CD4-positive, alpha-beta memory T cell (primary cell): ENCODE measurements at places on chromosomes 5 and 9. TPM values are rescaled to one million over a fixed set of nuclear protein-coding genes. Genes with fewer than 3 reads are reported as not detected.

Gene HACD4
- 5.3 TPM for polyA plus RNA-seq

Gene ARID3C
- polyA plus RNA-seq = not detected

Gene ALDH1B1
- 10.5 TPM for polyA plus RNA-seq

Gene DNAJC25
- polyA plus RNA-seq = 2.6 TPM

Gene INSL4
- polyA plus RNA-seq = not detected

Gene NRARP
- polyA plus RNA-seq = not detected

Gene ADAMTS16
- polyA plus RNA-seq = not detected

Gene TLE1
- 2.3 TPM for polyA plus RNA-seq

Gene CYSRT1
- polyA plus RNA-seq = not detected

Gene CDH6
- not detected for polyA plus RNA-seq

Gene NR4A3
- polyA plus RNA-seq = 1.4 TPM

Gene WDR38
- polyA plus RNA-seq = not detected

Gene NRG2
- polyA plus RNA-seq = not detected

Gene PCDHB3
- polyA plus RNA-seq = not detected

Gene EIF4E1B
- polyA plus RNA-seq = not detected

Gene C9orf50
- polyA plus RNA-seq = not detected

Gene BARX1
- polyA plus RNA-seq = not detected

Gene PWWP2A
- 29.6 TPM for polyA plus RNA-seq

Gene ELAVL2
- not detected for polyA plus RNA-seq

Gene LSM11
- polyA plus RNA-seq = 1.0 TPM

Gene PCDHA4
- not detected for polyA plus RNA-seq

Gene ADAMTS13
- not detected for polyA plus RNA-seq

Gene PRRC2B
- polyA plus RNA-seq = 46.9 TPM

Gene PAEP
- polyA plus RNA-seq = not detected

Gene OTP
- polyA plus RNA-seq = not detected

Gene C9orf152
- polyA plus RNA-seq = not detected

Gene PCDH1
- not detected for polyA plus RNA-seq

Gene REXO4
- 10.7 TPM for polyA plus RNA-seq

Gene TBC1D2
- 11.0 TPM for polyA plus RNA-seq

Gene LIFR
- polyA plus RNA-seq = not detected

Gene VCAN
- polyA plus RNA-seq = 0.05 TPM

Gene ZNF883
- polyA plus RNA-seq = 1.7 TPM

Gene SLC34A3
- polyA plus RNA-seq = not detected

Gene ENHO
- polyA plus RNA-seq = not detected

Gene AIF1L
- polyA plus RNA-seq = not detected

Gene GRM6
- not detected for polyA plus RNA-seq

Gene TXNDC8
- not detected for polyA plus RNA-seq

Gene MARCHF6
- polyA plus RNA-seq = 58.1 TPM

Gene MORN5
- polyA plus RNA-seq = not detected

Gene MCIDAS
- polyA plus RNA-seq = not detected

Gene SV2C
- 0.02 TPM for polyA plus RNA-seq

Gene LCN9
- polyA plus RNA-seq = not detected

Gene ERAP2
- 112 TPM for polyA plus RNA-seq

Gene BARHL1
- not detected for polyA plus RNA-seq

Gene CATSPER3
- polyA plus RNA-seq = 0.68 TPM

Gene POU5F2
- 0.08 TPM for polyA plus RNA-seq

Gene FOXD4
- polyA plus RNA-seq = not detected

Gene BSPRY
- polyA plus RNA-seq = 0.24 TPM

Gene TICAM2
- 0.52 TPM for polyA plus RNA-seq

Gene SPATA31C1
- polyA plus RNA-seq = not detected

Gene PRUNE2
- not detected for polyA plus RNA-seq

Gene NFIB
- polyA plus RNA-seq = not detected

Gene LRRC14B
- polyA plus RNA-seq = not detected

Gene NEUROG1
- not detected for polyA plus RNA-seq

Gene CHSY3
- polyA plus RNA-seq = not detected

Gene ITGA2
- 0.47 TPM for polyA plus RNA-seq

Gene CD72
- 1.4 TPM for polyA plus RNA-seq

Gene TCOF1
- 30.8 TPM for polyA plus RNA-seq

Gene RETREG1
- polyA plus RNA-seq = 79.5 TPM
